ENCODE measurements at places on chromosomes 16 and 17.

DNA sequence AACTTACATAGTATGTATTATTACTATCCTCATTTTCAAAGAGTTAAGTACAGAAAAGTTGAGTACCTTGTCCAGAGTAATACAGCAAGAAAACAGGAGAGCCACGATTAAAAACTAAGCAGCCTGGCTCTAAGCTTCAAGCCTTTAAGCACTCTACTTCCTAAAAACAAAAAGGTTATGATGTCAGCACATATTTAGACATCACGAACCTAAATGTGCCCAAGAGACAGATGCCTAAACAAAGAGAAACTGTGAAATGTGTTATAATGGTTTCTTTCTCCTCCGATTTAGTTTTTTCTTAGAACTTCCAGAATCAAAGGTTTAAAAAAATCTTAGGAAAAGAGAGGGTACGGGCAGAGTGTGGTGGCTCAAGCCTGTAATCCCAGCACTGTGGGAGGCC is 151.0 kb downstream of the VPS53 start:
- no peak for DNase-seq

GRCh38 chr17:73452009-73452408 is 140.2 kb upstream of the CDC42EP4 start:
- DNase-seq: no peak

GRCh38 chr17:49637050-49637449 is 40.8 kb downstream of the SPOP start:
- no peak for DNase-seq

- DNase-seq: no peak
Measured at GRCh38 chr17:752620-753219, 656 bp upstream of the GEMIN4 start.

GRCh38 chr17:64786337-64786736 is 124.2 kb upstream of the SMURF2 start:
- DNase-seq: peak; percentile 26

- no peak for DNase-seq
Measured at GRCh38 chr16:66278604-66279262, 87.8 kb upstream of the CDH5 start.

- no peak for DNase-seq
Measured at GRCh38 chr16:69479775-69480174, 55.4 kb downstream of the CYB5B start.

DNA sequence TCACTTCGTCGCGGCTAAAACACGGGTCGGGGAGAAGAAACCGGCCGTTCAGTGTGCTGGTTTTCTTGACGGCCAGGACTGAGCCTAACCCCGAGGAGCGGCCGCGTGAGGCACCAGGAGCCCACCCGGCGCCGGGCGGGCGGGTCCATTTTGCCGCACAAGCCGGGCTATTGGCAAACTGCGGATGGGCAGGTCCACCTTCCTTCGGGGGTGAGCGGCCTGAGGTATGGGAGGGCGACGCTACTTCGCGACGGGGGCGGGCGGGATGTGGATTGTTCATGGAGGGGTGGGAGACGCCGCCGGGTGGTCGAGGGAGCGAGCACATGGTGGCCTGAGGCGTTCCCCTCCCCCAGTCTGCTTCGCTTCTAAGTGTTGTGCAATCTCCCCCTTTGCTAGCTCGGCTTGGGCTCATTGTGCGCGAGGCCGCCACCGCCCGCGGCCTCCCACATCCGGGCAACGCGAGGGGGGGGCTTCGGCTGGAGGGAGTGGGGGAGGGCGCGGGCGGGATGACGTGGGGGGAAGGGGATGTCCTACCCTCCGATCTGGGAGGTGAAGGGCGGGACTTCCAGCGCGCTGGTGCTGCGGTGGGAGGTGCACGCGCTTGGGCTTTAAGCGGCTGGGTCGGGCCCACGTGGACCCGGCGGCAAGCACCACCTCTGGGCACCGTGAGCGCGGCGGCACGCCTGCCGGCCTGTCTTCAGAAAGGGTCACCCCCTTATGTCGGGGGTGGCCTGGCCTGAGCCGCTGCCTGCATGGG is 5.9 kb upstream of the CD68 start:
- DNase-seq: peak; percentile 91

DNA sequence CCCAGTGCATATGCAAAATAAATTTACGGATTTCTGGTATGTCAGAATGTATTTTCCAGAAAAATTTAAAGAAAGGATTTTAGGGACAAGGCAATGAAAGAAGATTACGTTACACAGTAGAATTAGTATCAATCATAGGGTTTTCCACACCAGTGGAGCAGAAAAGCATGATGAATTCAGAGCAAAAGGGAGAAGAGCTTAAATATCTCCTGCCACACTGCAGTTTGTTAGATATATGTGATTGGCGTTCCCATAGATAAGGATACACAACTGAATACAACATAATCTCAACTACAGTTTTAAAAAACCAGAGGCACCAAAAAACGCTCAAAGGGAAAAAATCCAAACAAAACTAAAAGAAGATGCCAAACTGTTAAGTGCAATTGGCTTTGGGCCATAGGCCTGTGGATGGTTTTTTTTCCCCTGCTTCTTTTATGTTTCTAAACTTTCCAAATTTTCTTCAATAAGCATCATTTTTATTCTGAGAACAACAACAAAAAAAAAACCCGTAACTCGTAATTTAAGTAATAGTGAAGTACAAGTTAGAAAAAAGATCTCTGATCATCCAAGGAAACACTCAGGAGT is 22.3 kb downstream of the MARF1 start:
- no peak for DNase-seq

Measured in activated T-cell treated with anti-CD3 and anti-CD28 coated beads, Interleukin-2, amount 50 U/mL, for 24 hours (primary cell).